ENCODE measurements at places on chromosomes 3 and 15. TPM values are rescaled to one million over a fixed set of nuclear protein-coding genes. Genes with fewer than 3 reads are reported as not detected.

GRCh38 chr3:190626951-190627620 is 113.2 kb downstream of the IL1RAP start:
- DNase-seq = no peak

- DNase-seq = no peak
These were observed 202.2 kb upstream of the ADAMTS9 start for GRCh38 chr3:64890006-64890405.

GRCh38 chr3:3603351-3603750 is 195.9 kb upstream of the LRRN1 start:
- no peak for DNase-seq

The B3GNT5 gene
- polyA plus RNA-seq = 9.2 TPM

DNA sequence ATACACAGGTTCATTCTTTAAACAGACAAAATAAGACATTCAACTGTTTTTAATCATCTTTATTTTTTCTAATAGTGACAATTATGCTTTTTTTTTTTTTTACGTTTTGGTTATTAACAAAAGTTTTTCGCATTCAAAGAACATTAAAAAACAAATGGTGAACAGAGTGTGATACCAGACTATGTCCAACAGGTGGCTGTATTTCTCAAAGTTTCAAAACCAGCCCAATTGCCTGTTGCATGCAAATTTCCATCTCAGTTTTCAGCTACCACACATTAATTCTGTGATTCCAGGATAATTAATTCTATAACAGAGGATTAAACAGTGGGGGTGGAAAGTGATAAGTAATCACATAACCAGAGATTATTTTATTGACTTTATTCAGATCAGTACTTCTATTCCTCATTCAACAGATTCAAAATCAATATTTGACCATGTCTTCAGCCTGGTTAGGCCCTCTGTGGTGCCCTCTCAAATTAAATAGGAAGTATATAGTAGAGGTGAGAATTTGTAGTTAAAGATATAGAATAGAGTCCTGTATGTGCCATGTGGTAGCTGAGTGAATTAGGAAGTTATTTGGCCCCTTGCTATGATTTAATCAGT is 122.2 kb upstream of the DCBLD2 start:
- DNase-seq = peak; percentile 16

The HESX1 gene
- polyA plus RNA-seq = 1.6 TPM

GRCh38 chr3:140298043-140298442 is 363.1 kb downstream of the CLSTN2 start:
- DNase-seq = no peak

The SERPINI2 gene
- 0.20 TPM for polyA plus RNA-seq

DNA sequence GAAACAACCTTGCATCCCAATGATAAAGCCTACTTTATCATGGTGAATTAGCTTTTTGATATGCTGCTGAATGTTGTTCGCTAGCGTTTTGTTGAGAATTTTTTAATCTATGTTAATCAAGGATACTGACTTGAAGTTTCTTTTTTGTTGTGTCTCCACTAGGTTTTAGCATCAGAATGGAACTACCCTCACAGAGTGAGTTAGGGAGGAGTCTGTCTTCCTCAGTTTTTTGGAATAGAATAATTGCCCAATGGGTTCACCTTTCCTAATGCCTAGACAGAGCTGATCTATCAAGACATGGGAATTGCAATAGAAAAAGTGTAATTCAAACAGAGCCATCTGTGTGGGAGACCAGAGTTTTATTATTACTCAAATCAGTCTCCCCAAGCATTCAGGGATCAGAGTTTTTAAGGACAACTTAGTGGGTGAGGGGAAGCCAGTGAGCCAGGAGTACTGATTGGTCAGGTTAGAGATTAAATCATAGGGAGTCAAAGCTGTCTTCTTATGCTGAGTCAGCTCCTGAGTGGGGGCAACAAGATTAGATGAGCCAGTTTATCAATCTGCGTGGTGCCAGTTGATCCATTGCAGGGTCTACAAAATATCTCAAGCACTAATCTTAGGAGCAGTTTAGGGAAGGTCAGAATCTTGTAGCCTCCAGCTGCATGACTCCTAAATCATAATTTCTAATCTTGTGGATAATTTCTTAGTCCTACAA is 237.4 kb upstream of the PPP2R3A start:
- DNase-seq = no peak

The ILDR1 gene
- 0.35 TPM for polyA plus RNA-seq

DNA sequence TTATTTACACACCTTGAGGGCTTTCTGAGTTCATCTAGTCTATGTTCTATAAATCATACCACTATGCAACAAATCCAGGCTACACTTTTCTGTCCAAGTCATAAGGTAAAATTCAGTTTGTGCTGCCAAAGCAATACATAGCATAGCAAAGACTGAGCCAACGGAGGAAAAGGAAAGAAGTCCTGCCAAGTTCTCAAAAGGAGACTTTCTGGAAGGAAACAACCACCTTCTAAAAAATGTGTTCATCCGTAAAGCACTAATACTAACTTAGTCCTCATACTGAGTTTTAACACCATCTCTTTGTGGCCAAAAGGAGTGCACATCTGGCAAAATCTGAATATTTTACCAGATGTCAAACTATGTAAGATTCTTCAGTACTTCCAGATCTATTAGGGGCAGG is 620.2 kb downstream of the RBMS3 start:
- no peak for DNase-seq

GRCh38 chr3:34131091-34131490 is 332.7 kb downstream of the PDCD6IP start:
- DNase-seq = no peak

GRCh38 chr3:123258811-123259420 is 57.2 kb downstream of the SEC22A start:
- peak; percentile 39 for DNase-seq

DNA sequence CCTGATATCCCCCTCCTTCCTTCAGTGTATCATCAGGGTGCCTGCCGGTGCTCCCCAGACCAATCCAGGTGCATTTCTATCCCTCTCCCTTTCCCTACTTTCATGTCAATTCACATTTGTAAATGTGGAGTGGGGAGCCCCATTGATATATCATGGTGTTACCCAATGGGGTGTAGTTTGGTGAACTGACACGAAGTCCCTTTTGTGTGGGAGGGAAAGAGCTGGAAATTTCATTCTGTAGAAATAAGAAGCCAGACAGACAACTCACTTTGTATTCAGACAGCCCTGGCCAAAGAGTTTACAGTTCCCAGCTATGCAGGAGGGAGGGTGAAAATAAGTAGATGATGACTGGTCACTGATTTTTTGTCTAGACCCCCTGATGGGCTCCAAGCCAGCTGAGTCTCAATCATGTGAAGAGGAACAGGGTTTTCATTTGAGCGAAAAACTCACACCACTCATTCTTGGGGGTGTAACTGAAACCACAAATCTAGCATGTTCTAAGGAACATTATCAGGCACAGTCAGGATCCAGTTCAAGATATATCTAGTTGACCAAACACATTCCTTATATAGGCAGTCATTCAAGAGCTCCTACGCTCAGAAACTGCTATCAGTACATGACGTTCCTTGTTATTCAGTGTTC is 58.9 kb downstream of the LMCD1 start:
- no peak for DNase-seq

DNA sequence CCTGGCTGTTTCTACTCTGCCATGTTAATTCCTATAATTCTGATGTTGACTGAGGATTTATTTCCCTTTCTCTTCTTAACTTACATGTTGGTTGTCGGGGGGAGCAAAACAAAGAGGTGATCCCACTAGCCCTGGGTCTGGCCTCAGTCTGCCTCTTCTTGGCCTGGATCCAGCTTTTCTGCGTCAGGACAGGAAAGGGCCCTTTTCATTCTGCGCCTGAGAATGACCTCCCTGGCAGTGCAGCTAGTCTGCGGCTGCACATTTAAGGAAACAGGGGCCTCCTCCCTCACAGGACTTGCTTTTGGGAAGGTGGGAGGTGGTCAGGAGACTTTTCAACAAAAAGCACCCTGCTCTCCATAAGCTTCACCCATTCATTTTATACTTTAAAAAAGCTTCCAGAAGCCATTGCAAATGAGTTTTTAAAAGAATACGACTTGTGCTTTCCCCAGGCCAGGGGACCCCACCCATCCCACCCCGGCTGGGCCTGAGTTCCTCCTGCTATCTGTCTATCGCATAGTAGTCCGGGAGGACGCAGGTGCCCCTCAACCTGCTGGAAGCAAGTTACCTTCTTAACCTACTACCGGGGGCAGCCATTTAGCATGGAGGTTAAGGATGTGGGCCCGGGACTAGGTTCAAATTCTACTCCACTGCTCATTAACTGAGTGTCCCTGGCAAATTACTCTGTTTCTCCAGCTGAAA is 21.3 kb upstream of the EHD4 start:
- no peak for DNase-seq

DNA sequence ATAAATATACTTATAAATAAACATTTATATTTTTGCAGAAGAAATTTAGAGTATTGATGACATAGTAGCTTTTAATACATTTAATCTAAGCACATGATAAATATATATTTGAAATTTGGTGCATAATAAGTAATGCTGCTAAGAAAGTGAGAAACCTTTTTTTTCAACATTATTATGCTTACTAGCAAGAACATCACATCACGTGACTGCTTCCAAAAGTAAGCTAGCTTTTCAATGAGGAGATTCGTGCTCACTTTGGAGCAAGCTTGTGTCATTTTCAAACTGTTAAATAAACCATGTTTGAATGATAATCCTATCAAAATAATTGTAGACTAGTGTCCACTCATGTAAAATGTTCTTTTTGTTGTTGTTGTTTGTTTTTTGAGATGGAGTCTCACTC is 109.0 kb upstream of the SLC4A7 start:
- no peak for DNase-seq

GRCh38 chr15:100730655-100731266 is 128.4 kb downstream of the ASB7 start:
- no peak for DNase-seq

The LNP1 gene
- 6.7 TPM for polyA plus RNA-seq

GRCh38 chr3:55559500-55560423 is 72.7 kb upstream of the WNT5A start:
- DNase-seq = no peak

DNA sequence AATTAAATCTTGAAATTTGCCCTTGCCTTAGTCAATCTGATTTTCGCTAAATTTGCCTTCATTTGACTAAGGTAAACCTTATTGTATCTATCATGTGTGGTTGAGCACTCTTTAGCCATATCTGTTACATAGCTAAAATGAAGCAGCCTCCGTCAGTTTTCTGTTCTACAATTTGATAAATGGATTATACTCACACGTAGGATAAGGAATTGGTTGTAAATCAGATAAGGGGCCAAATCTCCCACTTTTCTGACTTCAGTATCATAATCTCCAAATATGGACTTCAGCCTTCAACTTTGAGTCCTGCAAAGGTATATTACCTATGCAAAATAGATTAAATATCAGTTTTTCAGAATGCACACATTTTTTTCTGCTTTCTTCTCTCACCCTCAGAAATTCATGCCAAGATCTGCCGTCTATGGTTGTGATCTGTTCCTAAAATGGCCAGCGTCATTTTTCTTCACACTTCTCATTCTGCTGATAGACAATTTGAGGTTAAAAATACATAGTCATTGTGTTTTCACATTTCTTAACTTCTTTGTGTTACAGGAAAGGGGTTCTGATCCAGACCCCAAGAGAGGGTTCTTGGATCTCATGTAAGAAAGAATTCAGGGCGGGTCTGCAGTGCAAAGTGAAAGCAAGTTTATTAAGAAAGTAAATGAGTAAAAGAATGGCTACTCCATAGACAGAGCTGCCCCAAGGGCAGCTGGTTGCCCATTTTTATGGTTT is 36.9 kb downstream of the RAB8B start:
- no peak for DNase-seq

The GOLGA8H gene
- 0.81 TPM for polyA plus RNA-seq

The CHRNA5 gene
- polyA plus RNA-seq = 0.76 TPM

DNA sequence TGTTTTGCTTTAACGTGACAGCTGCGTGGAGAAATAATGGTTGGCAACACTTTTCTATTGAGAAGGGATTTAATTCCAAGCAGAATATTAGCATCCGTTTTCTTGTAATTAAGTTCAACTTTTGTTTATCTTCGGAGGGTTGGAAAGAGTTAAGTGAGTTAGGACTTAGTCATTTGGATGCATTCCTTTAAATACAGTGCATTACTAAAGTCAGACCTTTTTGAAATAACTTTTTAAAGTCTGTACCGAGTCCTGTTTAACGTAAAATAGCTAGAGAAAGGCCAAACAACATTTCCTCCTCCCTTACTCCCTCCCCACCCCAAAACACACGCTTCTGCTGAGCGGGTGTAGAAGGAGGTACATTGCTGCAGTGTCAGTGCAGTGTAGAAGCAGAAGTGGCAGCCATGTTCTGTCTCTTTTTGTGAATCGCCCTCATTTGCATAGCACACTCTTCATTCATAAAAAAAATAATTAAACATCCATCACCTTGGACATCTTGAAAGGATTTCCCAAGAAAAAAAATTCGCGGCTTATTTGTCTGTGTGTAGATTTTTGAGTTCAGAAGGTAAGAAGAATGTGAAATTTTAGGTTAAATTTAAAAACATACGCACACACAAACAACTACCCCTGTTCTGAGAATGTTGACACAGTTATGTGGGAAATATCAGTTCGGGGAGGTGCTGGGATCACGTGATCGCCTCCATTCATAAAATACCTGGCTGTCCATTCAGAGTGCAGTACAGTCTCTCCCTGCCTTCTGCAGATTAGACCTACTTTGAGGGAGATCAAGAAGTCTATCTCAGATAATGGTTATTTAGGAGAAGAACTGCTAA is 1.6 kb downstream of the SPRED1 start:
- no peak for DNase-seq

The PLA2G4E gene
- polyA plus RNA-seq = 2.0 TPM

DNA sequence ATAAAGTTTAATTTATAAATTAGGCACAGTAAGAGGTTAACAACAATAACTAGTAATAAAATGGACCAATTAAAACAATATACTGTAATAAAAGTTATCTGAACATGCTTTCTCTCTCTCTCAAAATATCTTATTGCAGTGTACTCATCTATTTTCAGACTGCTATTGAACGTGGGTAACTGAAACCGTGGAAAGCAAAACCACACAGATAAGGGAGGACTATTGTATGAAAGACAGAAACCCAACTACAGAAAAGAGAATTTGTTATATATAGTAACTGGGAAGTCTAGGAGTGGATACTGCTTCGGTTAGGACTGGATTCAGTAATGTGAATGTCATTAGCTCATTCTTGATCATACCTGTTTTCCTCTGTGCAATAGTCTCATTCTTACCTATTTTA is 119.3 kb upstream of the DAZL start:
- no peak for DNase-seq

The GDPGP1 gene
- polyA plus RNA-seq = 2.4 TPM

GRCh38 chr3:127445581-127446343 is 144.8 kb downstream of the TPRA1 start:
- no peak for DNase-seq

GRCh38 chr3:122112754-122113153 is 57.6 kb downstream of the CD86 start:
- DNase-seq = no peak

GRCh38 chr15:80587816-80588456 is 107.2 kb upstream of the ABHD17C start:
- no peak for DNase-seq

- no peak for DNase-seq
These were observed 21.0 kb upstream of the LIMD1 start for GRCh38 chr3:45573591-45573990.

The GXYLT2 gene
- 28.2 TPM for polyA plus RNA-seq

GRCh38 chr3:106228271-106228670 is 359.5 kb upstream of the CBLB start:
- DNase-seq = no peak
